ENCODE measurements at places on chromosomes 4 and X. TPM values are rescaled to one million over a fixed set of nuclear protein-coding genes. Genes with fewer than 3 reads are reported as not detected.

Gene MAGEA1
- not detected for total RNA-seq

Gene ENOX2
- total RNA-seq = 10.6 TPM

Gene GCNA
- total RNA-seq = 3.7 TPM

Gene S100G
- total RNA-seq = not detected

Gene PIN4
- 2.6 TPM for total RNA-seq

Gene MXRA5
- total RNA-seq = not detected

Gene DSPP
- total RNA-seq = not detected

Gene BMX
- total RNA-seq = not detected

Gene RS1
- total RNA-seq = not detected

Gene CENPVL2
- total RNA-seq = not detected

Gene AFM
- total RNA-seq = not detected

Gene TMSB15C
- 3.8 TPM for total RNA-seq

Gene SLC38A5
- total RNA-seq = 23.3 TPM

Gene KLF8
- 12.1 TPM for total RNA-seq

Gene SPRY1
- total RNA-seq = 6.4 TPM

Gene SMARCA1
- 0.25 TPM for total RNA-seq

Gene KLHL13
- 0.27 TPM for total RNA-seq

Gene ANXA3
- total RNA-seq = not detected

Gene GPR34
- not detected for total RNA-seq

Gene TCEAL7
- total RNA-seq = not detected

Gene YIPF6
- total RNA-seq = 19.1 TPM

Gene RELL1
- total RNA-seq = 24.3 TPM

Gene SMR3B
- not detected for total RNA-seq

Gene POU4F2
- not detected for total RNA-seq

Gene RAB41
- not detected for total RNA-seq

Gene CABS1
- total RNA-seq = not detected

Gene SEPTIN11
- 29.4 TPM for total RNA-seq

Gene HGFAC
- not detected for total RNA-seq

Gene ARHGAP4
- 459 TPM for total RNA-seq

Gene CRMP1
- not detected for total RNA-seq

Gene C1QTNF7
- total RNA-seq = not detected

Gene NHSL2
- total RNA-seq = 6.7 TPM

Gene ZAR1
- not detected for total RNA-seq

Gene RIPPLY1
- total RNA-seq = not detected

Gene ANK2
- total RNA-seq = not detected

Gene CXCL1
- total RNA-seq = not detected

Gene FOXR2
- total RNA-seq = not detected

Gene MAGEC3
- not detected for total RNA-seq

Gene NUP62CL
- total RNA-seq = 3.3 TPM

Gene NUDT11
- total RNA-seq = 0.27 TPM

Gene MAGEE2
- not detected for total RNA-seq

Gene LNX1
- total RNA-seq = not detected

Gene TRMT10A
- 2.6 TPM for total RNA-seq

Gene SSX1
- total RNA-seq = not detected

Gene DCAF8L2
- total RNA-seq = not detected
